ENCODE measurements at places on chromosomes 1 and 21.

GRCh38 chr1:224734261-224734935 is 118.3 kb downstream of the CNIH3 start:
- DNase-seq: no peak

DNA sequence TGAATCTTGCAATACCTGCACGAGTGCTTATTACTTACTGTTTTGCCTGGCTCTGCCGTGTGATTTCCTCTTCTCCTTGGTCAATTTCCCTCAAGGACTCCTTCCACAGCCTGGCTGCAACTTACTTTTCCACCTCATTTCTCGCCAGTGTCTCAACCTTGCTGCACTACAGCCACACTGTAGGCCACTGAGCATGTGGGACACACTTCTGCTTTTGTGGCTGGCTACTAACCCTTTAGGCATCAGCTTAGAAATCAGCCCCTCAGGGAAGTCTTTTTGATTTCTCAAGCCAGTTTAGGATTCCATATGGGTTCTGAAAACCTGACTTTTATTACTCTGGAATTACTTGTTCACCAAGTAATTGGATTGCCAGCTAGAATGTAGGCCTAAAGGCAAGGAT is 5.2 kb upstream of the DMRTB1 start:
- DNase-seq: no peak

DNA sequence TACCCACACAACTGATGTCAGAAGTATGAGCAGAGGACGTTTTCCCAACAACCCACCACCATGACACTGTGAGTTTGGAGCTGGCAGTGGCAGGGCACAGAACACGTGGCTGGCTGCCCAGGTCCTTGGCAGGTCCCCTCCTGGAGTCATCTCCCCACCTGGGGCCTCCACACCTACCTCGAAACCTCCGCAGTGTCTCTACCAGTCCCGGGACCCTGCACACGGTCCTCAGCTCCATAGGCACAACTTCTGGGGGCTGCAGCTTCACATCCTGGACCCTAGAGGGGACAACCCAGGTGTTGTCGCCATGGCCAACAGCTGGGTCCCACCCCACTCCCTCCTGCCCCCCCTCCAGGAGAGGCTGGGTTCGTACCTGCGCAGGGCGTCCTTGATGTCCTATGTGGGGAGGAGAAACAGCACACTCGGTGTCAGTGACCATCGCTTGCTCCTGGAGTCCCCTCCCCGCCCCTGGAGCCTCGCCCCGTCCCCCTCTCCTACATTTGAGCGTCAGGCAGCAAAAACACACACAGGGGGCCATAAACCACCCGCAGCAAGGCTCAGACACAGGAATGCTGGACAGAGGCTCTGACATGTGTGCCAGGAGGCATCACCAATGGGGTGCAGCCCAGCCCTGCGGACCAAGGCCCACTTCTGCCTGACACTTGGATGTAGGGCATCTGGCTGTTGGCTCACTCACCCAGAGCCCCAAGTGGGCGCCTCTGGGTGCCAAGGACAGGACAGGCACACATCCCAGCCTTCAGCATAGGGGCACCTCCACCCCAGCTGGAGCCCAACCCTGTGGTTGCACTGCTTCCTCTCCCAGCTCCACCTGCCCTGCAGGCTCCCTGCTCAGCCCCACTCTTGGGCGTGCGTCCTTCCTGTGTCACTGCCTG is 9.6 kb downstream of the TRIM11 start:
- DNase-seq: no peak

GRCh38 chr1:147741065-147741464 is 19.3 kb downstream of the GJA5 start:
- no peak for DNase-seq

GRCh38 chr1:29113413-29114117 is 10.1 kb downstream of the TMEM200B start:
- DNase-seq: no peak

DNA sequence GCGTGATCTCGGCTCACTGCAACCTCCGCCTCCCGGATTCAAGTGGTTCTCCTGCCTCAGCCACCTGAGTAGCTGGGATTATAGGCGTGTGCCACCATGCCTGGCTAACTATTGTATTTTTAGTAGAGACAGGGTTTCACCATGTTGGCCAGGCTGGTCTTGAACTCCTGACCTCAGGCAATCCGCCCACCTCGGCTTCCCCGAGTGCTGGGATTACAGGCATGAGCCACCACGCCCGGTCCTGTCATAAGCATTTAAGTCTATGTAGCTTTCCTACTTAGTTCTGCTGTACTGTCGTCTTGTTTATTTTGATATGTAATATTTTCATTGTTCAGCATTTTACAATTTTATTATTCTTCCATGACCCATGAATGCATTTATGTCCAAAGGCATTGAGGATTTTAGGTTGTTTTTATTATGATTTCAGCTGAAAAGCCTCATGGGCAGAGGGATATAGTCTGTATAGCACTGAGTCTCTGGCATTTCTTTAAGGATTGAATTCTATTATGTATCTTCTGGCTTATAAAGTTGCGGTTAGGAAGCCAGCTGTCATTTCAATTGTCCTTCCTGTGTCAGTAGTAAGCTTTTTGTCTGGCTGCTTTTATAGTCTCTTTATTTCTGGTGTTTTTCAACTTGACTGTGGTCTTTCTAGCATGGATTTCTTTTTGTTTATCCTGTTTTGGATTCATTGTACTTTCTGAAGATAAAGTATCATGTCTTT is 9.2 kb downstream of the AGPAT3 start:
- no peak for DNase-seq

DNA sequence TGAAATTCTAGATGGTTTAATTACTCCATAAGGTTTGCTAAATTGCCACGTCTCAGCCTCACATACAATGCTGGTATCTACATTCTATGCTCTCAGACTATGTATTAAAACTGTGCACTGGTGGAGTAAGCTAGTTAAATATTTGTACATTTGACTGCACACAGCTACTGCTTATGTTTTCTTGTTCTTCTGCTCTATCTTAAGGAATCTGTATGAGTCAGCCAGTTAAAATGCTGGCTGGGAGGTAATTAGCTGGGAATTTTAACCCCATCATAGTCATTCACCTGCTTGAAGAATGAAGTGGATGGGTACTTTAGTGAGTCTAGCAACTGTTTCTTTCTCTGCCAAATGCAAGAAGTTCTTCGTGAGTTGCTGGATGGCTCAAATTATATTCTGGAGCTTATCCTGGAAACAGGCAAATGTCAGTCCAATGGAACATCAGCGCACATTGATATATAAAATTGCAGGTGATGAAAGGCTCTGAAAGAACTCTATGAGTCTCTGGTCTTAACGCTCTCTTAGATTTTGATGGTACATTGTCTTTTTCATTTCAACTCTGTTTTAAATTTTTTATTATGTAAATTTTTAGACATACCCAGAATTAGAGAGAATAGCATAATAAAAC is 83.4 kb downstream of the BACH1 start:
- DNase-seq: no peak

DNA sequence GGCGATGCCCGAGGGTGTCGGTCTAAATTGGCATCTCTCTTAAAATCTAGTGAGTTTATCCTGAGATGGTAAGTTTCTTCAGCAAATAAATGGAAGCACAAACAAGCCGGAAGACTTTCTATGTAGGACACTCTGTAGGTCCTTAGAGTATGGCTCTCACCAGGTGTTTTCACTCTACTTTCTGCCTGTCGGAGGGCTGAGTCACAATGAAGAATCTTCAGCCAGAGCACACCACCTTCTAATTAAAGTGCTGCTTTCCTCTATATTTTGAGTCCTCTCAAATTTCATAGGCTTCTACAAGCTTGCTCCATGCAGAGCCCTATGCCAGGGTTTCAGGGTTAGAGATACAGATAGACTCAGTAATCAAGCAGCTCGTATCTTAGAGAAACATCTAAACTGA is 27.1 kb downstream of the KCNK1 start:
- DNase-seq: no peak

DNA sequence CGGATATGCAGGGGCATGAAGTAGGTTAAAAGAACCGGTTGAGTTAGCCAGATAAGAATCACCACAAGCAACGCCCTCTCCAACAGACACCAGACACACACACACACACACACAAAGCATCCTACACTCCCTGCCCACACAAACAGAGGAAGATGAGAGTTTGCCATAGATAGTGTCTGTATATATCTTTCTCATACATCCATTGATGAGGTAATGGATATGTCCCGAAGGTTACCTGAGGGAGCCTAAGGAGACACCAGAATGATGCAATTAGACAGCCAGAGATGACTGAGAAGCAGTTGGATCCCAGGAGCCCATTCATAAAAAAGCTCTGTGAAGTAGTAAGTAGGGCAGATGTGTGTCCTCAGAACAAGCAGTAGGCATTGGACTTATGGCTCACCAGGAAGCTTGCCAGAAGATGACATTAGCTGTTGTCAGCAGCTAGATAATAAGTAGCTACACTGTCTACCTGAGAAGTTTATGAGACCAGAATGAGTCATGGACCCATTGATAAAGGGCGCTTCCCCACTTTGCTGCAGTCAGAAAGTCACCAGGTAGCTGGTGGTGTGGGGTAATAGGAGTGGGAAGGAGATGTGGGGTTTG is 247.0 kb downstream of the KCNT2 start:
- DNase-seq: no peak

DNA sequence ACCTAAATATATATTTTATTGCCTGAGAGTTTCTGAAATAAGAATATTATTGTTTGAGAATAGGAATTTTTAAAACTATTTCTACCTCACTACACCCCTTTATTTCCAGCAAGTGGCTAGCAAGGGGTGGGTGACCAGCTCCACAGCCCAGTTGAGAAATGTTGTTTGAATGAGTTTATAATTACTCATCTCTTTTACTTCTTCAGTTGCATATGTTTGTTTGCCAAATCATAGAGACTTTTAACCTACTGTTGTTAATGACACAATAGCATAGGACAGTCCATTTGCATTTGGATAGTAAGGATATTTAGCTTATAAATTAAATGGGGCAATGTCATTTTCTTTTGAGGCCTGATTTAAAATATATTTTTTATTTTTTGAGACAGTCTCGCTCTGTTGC is 127.8 kb downstream of the NRDC start:
- DNase-seq: no peak

DNA sequence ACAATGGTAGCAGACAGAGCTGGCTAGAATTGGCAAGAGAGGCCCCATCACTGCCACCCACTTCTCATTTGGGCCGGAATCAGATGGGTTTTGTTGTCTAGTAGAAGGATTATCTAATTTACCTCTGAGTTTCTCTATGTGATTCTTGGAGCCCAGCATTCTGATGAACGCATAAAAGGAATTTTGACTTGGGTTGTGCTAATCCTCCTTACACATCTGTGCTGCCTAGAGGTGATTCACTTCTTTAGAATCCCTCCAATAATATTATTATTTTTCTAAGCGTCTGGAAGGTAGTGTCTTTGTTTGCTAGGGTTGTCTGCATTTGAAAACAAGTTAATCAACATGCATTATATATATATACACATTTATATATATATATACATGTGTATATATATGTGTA is 118.1 kb downstream of the RUNX1 start:
- DNase-seq: no peak

DNA sequence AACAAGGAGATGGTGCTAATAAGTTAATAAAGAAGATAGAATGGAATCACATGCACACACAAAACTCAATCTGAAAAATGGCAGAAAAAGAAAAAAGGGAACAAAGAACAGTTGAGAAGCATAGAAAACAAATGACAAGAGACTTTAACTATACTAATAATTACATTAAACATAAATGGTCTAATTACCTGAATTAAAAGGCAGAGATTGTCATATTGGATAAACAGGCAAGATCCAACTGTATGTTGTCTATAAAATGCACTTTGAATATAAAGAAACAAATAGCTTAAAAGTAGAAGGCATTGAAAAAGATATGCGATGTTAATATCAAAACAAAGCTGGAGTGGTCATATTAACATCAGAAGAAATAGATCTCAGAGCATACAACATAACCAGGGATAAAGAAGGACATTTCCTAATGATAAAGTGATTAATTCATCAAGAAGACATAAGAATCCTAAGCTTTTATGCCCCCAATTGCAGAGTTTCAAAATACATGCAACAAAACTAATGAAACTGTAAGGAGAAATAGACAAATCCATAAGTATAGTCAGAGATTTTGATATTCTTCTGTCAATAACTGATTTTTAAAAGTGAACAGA is 293.5 kb downstream of the PTPRU start:
- no peak for DNase-seq

DNA sequence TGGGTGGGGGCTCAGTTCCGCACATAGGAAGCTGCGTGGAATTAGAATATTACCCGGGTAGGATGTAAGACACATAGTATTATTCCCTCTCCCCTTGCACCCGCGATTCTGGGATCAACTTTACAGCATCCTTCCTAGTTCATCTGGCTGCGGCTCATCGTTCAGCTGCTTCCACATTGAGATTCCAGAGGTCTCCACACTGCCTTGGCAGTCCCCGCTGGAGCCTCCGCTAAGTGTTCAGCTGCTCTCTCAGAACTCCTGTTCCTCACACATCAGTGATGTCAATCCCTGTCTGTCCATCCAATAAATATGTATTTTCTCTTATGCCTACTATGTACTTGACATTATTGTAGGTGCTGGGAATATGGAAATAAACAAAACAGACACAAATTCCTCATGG is 135.6 kb upstream of the SYT6 start:
- DNase-seq: no peak

- DNase-seq: no peak
Measured at GRCh38 chr1:43143441-43143888, 28.6 kb downstream of the EBNA1BP2 start.

GRCh38 chr1:242712248-242712647 is 187.8 kb upstream of the PLD5 start:
- DNase-seq: no peak

DNA sequence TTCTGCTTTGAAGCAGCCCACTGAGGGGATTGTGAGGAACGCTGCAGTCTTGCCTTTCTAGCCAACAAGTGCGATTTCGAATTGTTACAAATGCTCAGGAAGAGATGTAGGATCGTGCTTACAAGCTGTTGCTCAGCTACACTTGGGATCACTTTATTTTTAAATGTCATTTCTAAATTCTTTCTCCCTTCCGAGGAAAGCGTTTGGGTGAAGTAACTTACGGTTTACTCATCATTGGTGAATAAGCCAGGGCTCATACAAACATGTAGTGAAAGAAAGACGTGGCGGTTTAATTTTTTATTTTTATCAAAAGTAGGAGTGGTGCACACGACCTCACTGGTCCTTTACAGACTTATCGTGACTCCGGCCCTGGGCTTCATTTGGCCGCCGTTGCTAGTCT is 386.6 kb downstream of the KIF26B start:
- no peak for DNase-seq

DNA sequence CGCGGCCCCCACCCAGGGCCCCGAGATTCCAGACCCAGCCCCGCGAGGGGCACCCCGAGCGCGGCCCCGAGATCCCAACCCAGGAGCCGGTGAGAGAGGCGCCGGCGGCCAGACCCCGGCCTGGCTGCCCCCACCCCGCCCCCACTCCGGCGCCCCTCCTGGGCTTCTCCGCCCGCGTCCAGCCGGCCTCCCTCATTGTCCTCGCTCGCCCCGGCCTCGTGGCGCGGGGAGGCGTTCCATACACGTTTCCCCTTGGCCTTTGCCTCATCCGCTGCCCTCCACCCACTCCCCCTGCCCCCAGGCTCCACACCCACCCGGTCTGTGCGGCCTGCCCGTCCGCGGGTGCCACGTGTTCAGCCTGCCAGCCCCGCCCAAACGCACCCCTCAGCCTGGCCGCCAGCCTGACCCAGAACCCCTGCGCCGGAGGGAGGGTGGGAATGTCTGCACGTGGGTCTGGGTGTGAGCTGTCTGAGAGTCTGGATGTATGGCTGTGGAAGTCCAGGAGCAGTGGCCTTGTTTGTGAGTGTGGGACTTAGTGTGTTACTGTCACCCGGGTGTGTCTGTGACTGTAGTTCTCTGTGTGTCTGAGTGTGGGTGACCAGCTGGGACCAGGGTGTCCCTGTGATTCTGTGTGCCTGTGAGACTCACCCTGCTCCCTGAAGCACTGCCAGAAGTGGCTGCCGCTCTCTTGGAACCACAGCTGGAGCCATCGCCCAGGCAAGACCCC is 681 bp downstream of the B4GALT2 start:
- no peak for DNase-seq

- DNase-seq: no peak
Measured at GRCh38 chr1:76053021-76053420, 21.5 kb upstream of the ST6GALNAC3 start.
